ENCODE measurements at places on chromosomes 12 and 14.

DNA sequence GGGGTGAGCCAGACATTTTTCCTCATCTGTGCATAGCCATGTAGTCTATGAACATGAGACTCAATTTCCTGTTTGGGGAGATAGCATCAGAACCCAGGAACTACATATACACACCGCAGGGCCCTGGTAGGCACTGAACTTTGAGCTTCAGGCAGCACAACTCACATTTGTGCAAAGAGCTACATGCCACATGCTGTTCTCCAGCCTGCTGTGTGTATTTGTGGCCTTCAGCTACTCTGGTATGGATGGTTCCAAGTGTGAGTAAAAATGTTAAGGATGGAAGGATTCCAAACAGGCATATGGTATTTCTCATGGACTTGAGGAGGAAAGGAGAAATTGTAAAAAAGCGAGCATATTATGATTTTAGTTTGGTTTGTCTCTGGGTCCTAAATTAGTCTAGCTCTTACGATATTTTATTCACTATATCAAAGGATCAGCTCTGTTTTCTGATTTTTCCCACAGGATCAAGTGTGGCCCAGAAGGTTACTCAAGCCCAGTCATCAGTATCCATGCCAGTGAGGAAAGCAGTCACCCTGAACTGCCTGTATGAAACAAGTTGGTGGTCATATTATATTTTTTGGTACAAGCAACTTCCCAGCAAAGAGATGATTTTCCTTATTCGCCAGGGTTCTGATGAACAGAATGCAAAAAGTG, 422.4 kb upstream of the OR4E1 start:
- no peak for DNase-seq

DNA sequence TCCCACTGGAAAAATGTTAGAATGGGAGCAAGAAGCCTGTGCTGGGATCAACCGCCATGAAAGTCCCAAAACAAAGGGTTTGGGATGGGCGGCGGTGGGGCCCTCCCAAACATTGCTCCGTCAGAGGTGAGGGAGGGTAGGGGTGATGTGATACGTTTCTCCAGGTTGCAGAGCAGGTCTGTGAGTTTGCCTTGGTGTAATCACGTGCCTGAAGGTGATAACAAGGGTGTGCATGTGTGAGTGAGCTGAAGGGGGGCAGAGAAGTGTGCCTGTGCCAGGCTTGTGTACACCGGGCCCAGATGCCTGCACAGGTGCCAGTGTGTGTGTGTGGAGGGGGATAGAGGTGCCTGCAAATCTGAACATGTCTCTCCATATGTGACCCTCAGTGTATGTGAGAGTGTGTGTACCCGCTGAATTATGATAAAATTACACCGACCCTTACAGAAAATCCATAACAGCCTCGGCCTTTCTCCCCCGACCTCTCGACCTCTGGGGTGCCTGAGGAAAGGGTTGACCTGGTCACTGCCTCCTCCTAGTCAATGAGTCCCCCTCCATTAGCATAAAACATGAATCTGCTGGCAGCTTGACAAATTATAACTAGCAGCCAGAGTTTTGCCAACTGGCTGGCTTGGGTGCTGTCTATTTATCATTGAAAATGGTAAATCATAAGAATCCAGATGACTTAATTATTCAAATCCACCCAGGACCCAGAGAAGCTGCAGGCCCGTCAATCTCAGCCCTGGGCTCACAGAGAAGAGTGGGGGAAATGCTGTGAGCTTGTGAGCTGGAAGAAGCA, 55.6 kb downstream of the SMUG1 start:
- no peak for DNase-seq

- DNase-seq: no peak
Measured at GRCh38 chr12:57008178-57008577, 1.8 kb upstream of the ZBTB39 start.

GRCh38 chr12:94762259-94762942, 112.0 kb upstream of the TMCC3 start:
- DNase-seq: no peak

- no peak for DNase-seq
Measured at GRCh38 chr14:69963966-69964365, 84.8 kb downstream of the SMOC1 start.

GRCh38 chr12:104181313-104181712, 34.3 kb upstream of the TXNRD1 start:
- no peak for DNase-seq

DNA sequence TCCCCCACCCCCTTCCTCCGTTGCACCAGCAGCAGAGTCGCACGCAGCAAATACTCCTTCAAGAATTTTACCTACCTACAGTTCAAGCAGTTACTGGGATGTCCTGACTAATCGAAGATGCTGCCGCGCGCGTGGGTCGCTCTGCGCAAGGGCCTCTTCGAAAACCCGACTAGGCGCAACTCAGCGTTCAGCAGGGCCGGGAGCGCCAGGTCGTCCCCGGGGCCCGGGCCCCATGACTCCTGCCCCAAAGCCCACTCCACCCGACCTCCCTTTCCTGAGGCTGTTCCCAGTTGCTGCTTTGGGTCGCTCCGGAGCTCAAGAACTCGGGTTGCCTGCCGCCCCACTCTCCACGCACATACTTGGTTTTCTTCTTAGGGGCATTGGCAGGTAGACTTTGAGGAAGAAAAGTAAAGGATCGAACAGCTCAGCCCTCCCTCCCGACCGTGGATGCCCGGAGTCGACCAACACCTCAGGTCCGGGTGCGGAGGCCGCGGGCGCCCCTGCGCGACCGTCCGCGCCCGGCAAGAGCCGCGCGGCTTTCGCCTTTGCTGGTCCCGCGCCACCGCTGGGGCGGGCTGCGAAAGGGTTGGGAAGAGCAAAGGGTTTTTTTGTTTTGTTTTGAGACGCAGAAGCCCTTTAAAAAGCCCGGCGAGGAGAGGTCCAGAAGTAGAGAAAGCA, 1.9 kb downstream of the BMP4 start:
- DNase-seq: no peak

- no peak for DNase-seq
Measured at GRCh38 chr14:72182708-72183432, 250.6 kb downstream of the RGS6 start.

DNA sequence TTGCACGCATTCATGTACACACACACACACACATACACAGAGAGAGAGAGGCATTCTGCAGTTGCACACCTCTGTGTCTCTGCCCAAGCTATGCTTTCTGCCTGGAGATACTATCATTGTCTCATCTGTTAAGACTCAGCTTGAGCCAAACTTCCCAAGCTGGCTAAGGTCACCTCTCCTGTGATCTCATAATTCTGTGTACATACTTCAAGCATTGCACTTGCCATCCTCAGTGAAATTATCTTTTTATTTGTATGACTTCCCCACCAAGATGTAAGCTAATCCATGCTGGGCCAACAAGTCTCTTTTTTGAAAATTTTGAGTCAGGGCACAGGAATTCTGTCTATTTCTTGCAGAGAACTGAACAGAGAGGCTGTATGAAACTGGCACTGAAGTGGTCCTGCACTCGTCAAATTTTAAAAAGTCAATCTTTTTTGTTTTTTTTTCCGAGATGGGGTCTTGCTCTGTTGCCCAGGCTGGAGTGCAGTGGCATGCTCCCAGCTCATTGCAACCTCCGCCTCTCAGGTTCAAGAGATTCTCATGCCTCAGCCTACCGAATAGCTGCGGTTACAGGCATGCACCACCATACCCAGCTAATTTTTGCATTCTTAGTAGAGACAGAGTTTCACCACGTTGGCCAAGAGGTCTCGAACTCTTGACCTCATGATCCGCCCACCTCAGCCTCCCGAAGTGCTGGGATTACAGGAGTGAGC, 44.3 kb downstream of the TMTC1 start:
- DNase-seq: no peak

GRCh38 chr12:123987022-123987421, 14.0 kb downstream of the ZNF664 start:
- no peak for DNase-seq

DNA sequence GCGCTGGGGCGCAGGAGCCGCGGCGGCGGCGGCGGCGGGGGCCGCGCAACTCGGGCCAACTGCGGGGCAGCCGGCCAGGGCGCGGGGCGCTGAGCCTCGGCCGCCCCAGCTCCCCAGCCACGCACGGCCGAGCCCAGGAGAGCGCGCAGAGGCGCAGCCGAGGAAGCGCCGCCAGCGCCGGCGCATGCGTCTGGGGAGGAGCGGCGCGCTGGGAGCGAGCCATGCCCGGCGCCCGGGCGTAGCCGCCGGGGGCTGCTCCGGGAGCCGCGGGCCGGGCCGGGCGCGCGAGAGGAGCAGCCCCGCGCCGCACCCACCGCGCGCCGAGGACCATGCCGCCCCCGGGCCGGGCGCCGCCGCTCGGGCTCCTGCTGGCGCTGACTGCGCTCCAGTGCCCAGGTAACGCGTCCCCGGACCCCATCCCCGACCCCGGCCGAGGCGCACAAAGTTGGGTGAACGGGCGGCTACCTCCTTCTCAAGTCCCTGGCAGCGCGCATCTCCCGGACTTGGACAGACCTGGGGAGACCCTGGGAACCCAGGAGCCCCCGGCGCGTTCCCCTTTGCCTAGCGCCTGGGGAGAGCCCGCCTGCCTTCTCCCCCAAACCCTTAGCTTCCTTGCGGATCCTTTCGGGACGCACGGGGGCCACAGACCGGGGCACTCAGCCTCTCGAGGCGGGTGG, 121.4 kb downstream of the AACS start:
- DNase-seq: no peak

DNA sequence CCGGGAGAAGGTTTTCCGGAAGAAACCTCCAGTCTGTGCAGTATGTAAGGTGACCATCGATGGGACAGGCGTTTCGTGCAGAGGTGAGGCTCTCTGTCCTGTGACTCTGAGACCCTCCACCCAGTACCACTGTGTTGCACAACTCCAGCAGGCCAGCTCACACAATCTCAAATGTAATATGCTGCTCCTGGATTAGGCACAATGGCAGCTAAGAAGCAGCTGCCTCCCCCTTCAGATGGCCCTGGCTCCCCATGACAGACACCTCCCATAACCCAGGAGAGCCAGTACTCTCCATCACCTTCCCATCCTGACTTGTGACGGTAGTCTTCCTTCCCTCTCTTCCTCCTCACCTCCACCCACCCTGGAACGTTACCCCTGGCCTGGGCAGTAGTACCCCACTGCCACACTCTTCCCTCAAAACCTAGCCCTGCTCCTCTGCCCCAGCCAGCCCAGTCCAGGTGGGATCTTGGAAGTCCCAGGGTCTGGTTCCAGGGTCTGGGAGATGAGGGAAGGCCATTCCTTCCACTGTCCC, 2.1 kb downstream of the TNS2 start:
- no peak for DNase-seq

DNA sequence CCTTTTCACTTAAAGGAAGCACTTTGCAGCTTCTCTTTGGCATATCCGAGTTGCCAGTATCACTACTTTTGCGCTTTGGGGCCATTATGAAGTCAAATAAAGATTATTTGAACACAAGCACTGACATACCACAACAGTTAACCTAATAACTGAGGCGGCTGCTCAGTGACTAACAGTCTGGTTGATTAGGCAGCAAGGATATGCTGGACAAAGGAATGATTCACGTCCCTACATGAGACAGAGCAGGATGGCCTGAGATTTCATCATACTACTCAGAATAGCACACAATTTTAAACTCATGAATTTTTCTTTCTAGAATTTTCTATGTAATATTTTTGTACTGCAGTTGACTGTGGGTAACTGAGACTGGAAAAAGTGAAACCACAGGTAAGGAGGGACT, 56.9 kb upstream of the E2F7 start:
- DNase-seq: no peak

DNA sequence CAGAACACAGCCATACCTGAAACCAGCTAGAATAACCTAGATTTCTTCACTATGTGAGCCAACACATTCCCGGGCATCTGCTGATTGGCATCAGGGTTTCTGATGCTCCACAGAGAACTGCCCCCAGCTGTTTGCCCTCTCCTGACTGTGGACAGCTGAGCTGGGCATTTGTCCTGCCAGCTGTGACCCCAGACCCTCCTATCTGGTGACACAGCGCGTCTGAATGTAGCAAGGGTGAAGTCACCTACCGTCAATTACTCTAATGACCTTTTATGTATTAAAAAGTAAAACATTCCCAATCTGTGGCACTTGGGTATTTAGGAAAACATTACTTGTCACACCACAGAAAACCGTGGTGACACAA, 29.7 kb upstream of the SFSWAP start:
- DNase-seq: no peak

- no peak for DNase-seq
Measured at GRCh38 chr12:93108985-93109384, 179.9 kb upstream of the EEA1 start.

DNA sequence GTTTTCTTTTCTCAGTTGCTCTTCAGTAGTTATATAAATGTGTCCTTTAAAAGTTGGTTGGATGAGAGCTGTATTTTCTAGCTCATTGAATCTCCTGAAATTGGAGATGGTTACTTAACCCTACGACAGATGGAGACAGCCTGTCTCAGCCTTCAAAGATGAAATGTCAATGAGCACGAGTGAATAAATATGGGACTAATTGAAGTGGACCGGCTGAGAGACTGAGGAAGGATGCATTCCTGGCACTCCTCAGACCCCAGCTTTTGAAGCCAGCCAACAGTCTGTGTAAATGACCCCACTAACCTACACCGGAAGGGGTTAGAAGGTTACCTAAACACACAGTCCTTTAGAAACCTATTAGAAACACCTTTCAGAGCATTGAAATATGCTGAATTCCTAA, 46.6 kb downstream of the PDZRN4 start:
- no peak for DNase-seq

DNA sequence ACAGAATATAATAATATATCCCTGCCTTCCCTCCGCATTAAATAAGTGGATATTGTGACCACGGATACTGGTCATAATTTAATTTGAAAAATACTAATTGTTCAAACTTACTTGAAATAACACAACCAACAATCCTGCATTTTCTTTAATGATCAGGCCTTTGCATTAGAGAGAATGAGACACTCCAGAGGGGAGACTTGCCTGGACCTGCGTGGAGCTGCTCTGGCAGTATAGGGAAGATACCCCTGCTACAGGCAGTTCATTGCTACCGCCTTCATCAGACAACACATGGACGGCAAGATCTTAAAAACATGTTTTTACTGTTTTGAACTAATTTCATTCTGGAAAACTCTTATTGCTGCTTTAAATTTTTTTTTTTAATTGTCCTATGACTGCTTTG, 211.0 kb upstream of the FAR2 start:
- no peak for DNase-seq

DNA sequence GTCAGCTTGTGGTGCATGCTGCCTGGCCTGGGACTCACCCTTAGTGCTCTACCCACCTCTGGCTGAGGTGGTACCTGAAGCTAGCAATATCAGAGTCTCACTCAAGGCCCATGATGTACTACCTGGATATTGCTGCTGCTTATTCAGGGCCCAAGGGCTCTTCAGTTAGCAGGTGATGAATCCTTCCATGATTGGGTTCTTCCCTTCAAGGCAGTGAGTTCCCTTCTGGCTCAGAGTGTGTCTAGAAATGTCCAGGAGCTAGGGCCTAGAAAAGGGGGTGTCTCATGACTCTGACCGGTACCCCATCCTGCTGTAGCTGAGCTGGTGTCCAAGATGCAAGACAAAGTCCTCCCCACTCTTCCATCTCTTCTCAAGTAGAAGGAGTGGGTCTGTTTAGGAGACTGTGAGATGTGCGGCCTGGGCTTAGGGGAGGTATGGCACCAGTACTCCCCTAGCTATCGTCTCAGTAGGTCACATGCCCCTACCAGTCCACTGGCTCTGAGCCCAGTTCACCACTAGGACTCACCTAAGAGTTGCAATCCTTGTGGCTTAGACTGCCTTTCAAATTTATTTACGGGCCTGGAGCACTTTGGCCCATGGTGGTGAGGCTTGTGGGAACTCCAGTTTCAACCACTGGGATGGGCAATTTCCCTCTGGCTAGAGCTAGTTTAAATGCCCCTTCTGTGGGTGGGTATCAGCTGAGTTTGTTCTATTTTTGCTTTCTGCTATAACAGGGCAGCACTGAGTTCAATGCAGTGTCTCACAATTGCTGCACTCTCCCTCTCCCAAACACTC, 12.2 kb downstream of the PRORP start:
- DNase-seq: no peak

GRCh38 chr14:46051796-46052195, 599.8 kb downstream of the RPL10L start:
- DNase-seq: no peak

Data from stimulated activated CD4-positive, alpha-beta T cell treated with anti-CD3 and anti-CD28 coated beads, Interleukin-1b, Interleukin-23, amount 100 ng/mL, for 1 hour (primary cell).